Psoas muscle (tissue), 8 donors: ENCODE measurements at places on chromosomes 11 and 22. TPM values are rescaled to one million over a fixed set of nuclear protein-coding genes. Genes with fewer than 3 reads are reported as not detected.

- H3K36me3 ChIP-seq, result no peaks in the 10 kb centered on the region
- DNase-seq, result no peak
- H3K27me3 ChIP-seq, result no peaks in the 10 kb centered on the region
- no peak overlapping the region for H3K27ac ChIP-seq
- no peak overlapping the region for H3K4me3 ChIP-seq
Measured at GRCh38 chr11:130737041-130737830, 179.0 kb downstream of the SNX19 start.

GRCh38 chr22:25167082-25167481 lies 32.6 kb upstream of the CRYBB3 start:
- H3K27me3 ChIP-seq, result no peaks in the 10 kb centered on the region
- no peak for DNase-seq
- H3K27ac ChIP-seq, result no peak overlapping the region
- H3K4me3 ChIP-seq, result no peak overlapping the region

- no peaks in the 10 kb centered on the region for H3K36me3 ChIP-seq
- no peak for DNase-seq
- no peaks in the 10 kb centered on the region for H3K27me3 ChIP-seq
- H3K4me3 ChIP-seq, result no peak overlapping the region
- no peak overlapping the region for H3K27ac ChIP-seq
Measured at GRCh38 chr11:70650075-70650909, 252.0 kb downstream of the CTTN start.

DNA sequence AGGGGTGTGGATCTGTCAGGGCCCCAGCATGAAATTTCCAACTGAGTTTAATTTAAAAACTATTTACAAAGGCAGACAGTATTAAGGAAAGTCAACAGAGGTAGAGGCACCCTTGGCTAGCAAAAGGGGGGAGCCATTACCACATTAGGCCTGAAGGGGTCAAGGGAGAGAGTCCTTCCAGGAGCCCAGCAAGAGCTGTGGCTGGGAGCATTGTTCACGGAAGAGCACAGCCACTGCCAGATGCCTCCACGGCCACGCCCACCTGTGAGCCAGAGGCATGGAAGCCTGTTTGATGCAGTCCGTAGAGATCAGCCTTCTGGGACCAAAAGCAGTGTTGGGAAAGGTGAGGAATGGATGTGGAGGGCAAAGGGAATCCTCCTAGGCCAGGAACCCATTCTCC lies 102.6 kb downstream of the GALNT18 start:
- DNase-seq, result no peak
- no peaks in the 10 kb centered on the region for H3K36me3 ChIP-seq
- peaks cover 24% of the 10 kb centered on the region for H3K4me1 ChIP-seq
- no peak overlapping the region for H3K4me3 ChIP-seq

DNA sequence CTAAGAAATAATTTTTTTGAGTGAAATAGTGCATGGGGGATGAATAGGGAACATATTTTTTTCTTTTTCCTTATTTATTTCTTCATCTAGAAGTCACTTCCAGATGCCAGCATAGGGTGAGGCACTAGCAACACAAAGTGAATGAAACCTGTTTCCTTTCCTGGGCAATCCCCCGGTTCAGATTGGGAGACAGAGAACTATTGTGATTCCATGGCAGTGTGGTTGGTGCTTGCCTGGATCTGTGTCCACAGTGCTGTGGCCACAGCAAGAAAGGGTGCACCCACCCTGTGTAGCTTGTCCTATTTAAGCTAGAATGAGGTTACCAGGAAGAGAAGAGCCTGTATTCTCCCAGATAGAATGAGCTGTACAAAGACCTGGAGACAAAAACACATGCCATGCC lies 57.6 kb downstream of the SLC5A1 start:
- H3K36me3 ChIP-seq, result no peaks in the 10 kb centered on the region
- H3K27ac ChIP-seq, result no peak overlapping the region
- no peaks in the 10 kb centered on the region for H3K4me1 ChIP-seq
- no peak for DNase-seq
- H3K4me3 ChIP-seq, result no peak overlapping the region

DNA sequence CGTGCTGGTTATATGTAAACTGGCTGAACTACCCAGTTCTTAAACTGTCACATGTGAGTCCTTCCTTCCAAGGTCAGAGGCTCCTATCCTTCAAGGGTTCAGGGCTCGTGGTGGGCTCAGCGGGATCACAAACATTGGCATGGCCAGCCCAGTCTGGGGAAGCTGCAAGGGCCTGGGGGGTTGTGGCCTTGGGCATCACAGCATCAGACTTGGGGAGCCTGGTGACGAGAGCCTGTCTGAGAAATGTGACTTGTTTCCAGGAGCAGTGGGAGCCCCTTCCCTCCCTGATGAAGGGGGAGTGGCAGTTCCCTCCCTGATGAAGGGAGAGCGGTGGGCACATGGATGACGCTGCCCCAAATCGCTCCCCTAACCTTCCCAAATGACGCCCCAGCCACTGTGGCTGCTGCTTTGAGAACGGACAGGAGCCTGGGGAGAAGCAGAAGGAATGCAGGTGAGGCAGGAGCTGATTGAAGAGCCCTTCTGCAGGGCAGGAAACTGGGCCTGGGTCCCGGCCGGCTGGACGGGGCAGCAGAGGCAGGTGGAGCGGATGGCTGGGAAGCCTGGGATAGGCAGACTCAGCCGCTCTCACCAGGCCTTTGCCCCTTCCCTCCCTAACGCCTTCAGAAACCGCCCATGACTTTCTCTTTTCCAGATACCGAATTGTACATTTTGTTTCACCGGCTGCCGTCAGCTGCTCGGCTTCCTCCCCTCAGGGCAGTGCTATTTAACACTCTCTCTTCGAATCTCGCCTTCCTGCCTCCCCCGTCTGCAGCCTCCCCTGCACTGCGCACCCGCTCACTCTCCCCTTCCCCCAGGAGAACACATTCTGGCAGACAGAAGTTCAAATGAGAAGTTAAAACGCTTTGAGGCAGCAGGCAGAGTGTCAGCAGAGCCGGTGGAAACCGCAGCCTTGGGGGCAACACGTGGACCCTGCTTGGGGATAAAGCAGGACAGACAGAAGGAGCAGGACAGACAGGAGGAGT lies 1486.7 kb downstream of the BRD1 start:
- DNase-seq, result peak; percentile 27
- H3K4me3 ChIP-seq, result no peak overlapping the region
- no peak overlapping the region for H3K27ac ChIP-seq
- H3K4me1 ChIP-seq, result no peaks in the 10 kb centered on the region
- H3K36me3 ChIP-seq, result no peaks in the 10 kb centered on the region

- H3K4me1 ChIP-seq, result peaks cover 17% of the 10 kb centered on the region
- H3K36me3 ChIP-seq, result no peaks in the 10 kb centered on the region
- H3K4me3 ChIP-seq, result no peak overlapping the region
- peak; percentile 9 for DNase-seq
- H3K27me3 ChIP-seq, result no peaks in the 10 kb centered on the region
Measured at GRCh38 chr22:41201141-41201540, 4.0 kb upstream of the L3MBTL2 start.

- H3K27me3 ChIP-seq, result no peaks in the 10 kb centered on the region
- H3K36me3 ChIP-seq, result no peaks in the 10 kb centered on the region
- no peak overlapping the region for H3K27ac ChIP-seq
- no peak for DNase-seq
- H3K4me1 ChIP-seq, result no peaks in the 10 kb centered on the region
- no peak overlapping the region for H3K4me3 ChIP-seq
Measured at GRCh38 chr11:44973632-44974401, 23.1 kb upstream of the TP53I11 start.

CRYBB2 gene
- not detected for total RNA-seq

MRGPRE gene
- total RNA-seq, result not detected

GRCh38 chr11:121426476-121427399 lies 25.4 kb upstream of the SORL1 start:
- H3K27ac ChIP-seq, result no peak overlapping the region
- H3K4me1 ChIP-seq, result no peaks in the 10 kb centered on the region
- DNase-seq, result peak; percentile 62
- peak overlapping the region; percentile 54 for H3K4me3 ChIP-seq
- H3K27me3 ChIP-seq, result no peaks in the 10 kb centered on the region
- no peaks in the 10 kb centered on the region for H3K36me3 ChIP-seq

DNA sequence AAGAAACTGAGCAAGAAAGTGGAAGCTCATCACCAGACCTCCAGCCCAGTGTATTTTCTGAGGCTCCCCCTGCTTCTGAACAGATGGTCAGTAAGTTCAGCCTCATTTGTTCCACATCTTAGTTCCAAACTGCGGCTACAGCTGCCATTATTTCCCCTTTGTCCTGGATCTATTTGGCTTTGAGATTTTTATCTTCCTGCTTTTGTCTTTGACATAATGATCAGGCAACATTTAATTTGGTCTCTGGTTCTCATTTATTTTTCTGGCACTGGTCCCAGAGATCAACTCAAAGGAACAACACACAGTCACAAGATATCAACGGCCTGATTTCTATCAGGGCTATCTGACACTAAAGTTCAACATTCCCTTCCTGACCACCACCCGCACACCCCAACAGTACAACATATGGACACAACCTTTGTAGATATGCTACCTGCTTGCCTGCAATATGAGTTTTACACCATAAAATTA lies 137.5 kb downstream of the FAM76B start:
- no peaks in the 10 kb centered on the region for H3K27me3 ChIP-seq
- H3K4me3 ChIP-seq, result no peak overlapping the region
- no peaks in the 10 kb centered on the region for H3K36me3 ChIP-seq

DNA sequence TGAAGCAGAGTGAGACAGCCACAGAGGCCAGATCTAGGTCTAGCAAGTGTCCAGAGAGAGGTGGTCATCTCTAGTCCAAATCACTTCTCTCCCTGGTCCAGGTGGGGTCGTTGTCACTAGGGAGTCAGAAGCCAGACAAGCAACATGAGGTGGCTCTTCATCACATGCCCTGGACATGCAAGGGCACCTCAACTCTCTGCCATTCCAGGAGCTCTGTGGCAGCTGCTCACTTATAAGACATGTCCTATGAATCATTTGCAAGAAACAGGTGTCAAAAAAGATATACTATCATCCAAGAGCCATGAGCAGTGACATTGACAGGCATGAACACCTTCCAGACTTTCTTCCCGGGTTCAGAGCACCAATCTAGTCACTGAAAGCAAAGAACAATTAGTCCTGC lies 130.8 kb downstream of the GALNT18 start:
- no peak overlapping the region for H3K4me3 ChIP-seq
- no peaks in the 10 kb centered on the region for H3K27me3 ChIP-seq
- H3K36me3 ChIP-seq, result no peaks in the 10 kb centered on the region
- H3K4me1 ChIP-seq, result no peaks in the 10 kb centered on the region
- DNase-seq, result no peak

- H3K36me3 ChIP-seq, result no peaks in the 10 kb centered on the region
- H3K27me3 ChIP-seq, result no peaks in the 10 kb centered on the region
- no peak overlapping the region for H3K27ac ChIP-seq
- no peak overlapping the region for H3K4me3 ChIP-seq
- no peak for DNase-seq
- H3K4me1 ChIP-seq, result no peaks in the 10 kb centered on the region
Measured at GRCh38 chr11:65003282-65003681, 6.5 kb upstream of the BATF2 start.

MPPED1 gene
- total RNA-seq, result not detected

DNA sequence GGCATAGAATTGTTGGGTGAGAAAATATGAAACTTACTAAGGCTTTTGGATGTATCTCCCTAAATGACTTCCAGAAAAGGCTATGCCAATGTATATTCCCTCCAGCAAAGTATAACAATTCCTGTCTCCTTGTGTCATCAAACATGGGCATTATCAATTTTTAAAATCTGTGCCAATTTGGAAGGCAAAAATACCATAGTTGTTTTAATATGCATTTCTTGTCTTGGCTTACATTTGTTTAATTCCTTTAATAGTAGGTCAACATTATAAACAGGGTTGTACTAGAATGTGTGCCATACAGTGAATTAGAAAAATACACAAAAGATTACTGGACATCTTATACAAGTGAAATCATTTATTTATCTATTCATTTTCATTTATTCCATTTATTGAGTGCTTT lies 41.6 kb downstream of the DCUN1D5 start:
- H3K27ac ChIP-seq, result no peak overlapping the region
- H3K4me1 ChIP-seq, result no peaks in the 10 kb centered on the region
- no peaks in the 10 kb centered on the region for H3K27me3 ChIP-seq

DNA sequence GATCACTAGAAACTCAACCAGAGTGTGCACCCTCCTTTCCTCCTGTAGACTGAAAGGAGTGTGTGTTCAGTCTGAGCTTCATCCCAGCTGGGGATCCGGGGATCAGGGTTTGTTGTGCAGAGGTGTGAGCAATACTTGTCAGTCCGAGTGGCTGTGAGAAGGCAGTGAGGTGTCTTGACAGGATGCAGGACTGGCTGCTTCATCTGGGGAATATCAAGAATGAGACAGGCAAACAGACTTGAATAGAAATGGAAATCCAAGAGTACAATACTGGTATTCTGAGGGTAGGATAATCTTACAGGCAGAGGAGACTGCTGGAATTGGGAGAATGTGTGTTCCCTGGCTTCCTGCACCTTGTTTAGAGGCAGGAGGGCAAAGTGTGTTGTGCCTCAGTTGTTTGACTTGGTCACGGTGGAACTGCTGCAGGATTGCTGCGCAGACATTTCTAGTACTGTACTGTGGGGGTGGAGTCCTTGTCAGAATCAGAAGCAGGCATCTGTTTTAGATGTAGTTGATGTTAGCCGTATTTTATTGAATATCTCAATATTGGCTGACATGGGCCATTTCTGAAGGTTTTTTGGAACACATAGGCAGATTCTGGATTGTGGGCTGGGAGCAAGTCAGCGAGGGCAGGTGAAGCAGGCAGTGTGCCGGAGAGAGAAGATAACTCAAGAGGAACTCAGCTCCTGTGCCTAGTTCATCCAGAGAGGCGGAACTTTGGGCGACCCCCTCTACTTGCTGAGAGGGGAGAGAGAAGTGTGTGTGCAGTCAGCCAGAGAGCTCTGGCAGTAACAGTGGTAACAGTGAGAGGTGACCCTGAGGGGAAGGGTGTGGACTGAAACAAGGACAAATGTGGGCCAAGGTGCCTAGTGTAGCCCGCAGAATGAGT lies 27.1 kb upstream of the GRK2 start:
- H3K27me3 ChIP-seq, result no peaks in the 10 kb centered on the region
- H3K4me1 ChIP-seq, result peaks cover 46% of the 10 kb centered on the region
- DNase-seq, result no peak
- H3K4me3 ChIP-seq, result peak overlapping the region; percentile 71

- no peak overlapping the region for H3K4me3 ChIP-seq
- no peaks in the 10 kb centered on the region for H3K4me1 ChIP-seq
- H3K36me3 ChIP-seq, result no peaks in the 10 kb centered on the region
- H3K27ac ChIP-seq, result no peak overlapping the region
- H3K27me3 ChIP-seq, result no peaks in the 10 kb centered on the region
- no peak for DNase-seq
Measured at GRCh38 chr22:48884324-48884723, 943.3 kb downstream of the BRD1 start.

DNA sequence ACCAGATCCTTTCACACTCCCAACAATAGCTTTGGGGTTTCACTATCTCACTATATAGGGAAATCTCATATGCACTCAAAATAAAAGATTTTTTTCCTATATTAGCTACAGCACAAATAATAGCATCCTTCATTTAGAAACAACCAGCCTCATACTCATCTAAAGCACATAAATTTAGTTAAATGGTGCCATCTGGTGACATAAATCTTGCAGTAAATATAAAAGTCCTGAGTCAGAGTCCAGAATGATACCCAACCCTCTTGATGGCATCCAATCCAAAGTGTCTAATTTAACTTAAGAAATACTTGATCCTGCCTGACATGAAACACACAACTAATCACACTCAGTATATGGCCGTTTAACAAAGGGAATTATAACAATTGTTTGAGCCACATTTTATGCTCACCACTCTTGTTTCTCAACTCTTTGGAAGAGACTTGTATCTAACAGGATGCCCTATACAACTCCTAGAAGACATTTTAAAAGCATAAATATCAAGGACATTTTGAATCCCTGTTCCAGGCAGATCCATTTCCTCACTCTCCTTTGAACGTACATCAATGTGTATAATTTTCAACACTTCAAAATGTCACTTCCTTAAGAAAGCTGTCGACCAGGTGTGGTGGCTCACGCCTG lies 36.2 kb downstream of the DLG2 start:
- no peak for DNase-seq
- no peaks in the 10 kb centered on the region for H3K27me3 ChIP-seq
- no peak overlapping the region for H3K27ac ChIP-seq
- no peak overlapping the region for H3K4me3 ChIP-seq
